ENCODE measurements at places on chromosomes 12 and 14.
A peak's percentile ranks its signal among the peaks of the same experiment; 100 is the strongest.

- DNase-seq, result no peak
Measured at GRCh38 chr12:93426412-93426805, 15.3 kb downstream of the UBE2N start.

GRCh38 chr14:30569903-30570226 lies 10.9 kb downstream of the G2E3 start:
- DNase-seq, result no peak

- no peak for DNase-seq
Measured at GRCh38 chr14:61076556-61076955, 95.5 kb downstream of the SLC38A6 start.

- DNase-seq, result no peak
Measured at GRCh38 chr12:67320614-67321295, 51.6 kb downstream of the CAND1 start.

GRCh38 chr12:112875608-112876007 lies 31.2 kb upstream of the OAS1 start:
- DNase-seq, result no peak

GRCh38 chr12:115132905-115133304 lies 448.9 kb upstream of the TBX3 start:
- peak; percentile 21 for DNase-seq

DNA sequence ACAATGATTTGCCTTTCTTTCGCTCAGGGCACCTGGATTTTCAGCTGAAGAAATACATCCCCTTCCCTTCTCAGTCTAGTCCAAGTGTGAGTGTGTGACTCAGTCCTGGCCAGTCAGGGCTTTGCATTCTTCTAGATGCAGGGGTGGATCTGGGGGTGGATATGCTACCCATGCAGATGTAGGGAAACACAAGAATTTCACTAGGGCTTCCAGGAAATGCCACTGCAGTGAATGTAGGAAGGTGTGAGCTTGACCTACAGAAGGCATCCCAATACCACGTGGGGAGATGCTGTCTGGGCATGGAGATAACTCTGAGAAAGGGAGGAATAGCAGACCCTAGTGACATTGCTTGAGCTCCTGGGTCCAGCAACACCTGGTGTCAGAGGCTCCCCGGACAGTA lies 404.2 kb downstream of the GLT1D1 start:
- no peak for DNase-seq

DNA sequence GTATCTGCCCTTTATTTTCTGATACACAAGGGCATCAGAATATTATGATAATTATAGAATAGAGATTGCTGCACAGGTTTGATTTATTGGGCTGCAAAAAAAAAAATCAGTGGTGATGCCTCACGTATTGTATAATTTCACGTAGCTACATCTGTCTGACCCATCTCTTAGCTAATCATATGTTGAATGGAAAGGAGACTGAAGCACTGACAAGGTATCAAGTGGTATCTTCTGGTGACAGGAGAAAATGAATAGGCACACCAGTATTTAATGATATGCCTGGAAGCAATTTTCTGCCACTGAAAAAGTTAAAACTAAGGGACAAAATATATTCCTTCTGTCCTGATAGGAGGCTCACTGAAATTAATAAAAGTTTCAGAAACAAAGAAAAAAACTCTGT lies 837.2 kb upstream of the FBXO33 start:
- no peak for DNase-seq

DNA sequence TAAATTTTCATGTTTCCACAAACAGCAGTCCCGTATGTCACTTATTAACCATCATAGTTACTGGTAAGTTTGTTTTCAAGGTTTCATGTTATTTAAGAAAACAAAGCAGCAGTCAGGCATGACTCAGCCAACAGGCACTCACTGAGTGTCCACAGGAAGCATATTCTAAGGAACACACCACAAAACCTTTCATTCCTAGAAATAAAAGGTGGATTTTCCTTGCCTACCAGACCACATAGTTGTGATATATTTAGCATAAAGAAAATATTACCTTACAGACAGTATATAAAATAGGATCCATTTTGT lies 143.3 kb upstream of the AVPR1A start:
- peak; percentile 15 for DNase-seq

GRCh38 chr12:122799641-122800243 lies 25.4 kb downstream of the CCDC62 start:
- no peak for DNase-seq

DNA sequence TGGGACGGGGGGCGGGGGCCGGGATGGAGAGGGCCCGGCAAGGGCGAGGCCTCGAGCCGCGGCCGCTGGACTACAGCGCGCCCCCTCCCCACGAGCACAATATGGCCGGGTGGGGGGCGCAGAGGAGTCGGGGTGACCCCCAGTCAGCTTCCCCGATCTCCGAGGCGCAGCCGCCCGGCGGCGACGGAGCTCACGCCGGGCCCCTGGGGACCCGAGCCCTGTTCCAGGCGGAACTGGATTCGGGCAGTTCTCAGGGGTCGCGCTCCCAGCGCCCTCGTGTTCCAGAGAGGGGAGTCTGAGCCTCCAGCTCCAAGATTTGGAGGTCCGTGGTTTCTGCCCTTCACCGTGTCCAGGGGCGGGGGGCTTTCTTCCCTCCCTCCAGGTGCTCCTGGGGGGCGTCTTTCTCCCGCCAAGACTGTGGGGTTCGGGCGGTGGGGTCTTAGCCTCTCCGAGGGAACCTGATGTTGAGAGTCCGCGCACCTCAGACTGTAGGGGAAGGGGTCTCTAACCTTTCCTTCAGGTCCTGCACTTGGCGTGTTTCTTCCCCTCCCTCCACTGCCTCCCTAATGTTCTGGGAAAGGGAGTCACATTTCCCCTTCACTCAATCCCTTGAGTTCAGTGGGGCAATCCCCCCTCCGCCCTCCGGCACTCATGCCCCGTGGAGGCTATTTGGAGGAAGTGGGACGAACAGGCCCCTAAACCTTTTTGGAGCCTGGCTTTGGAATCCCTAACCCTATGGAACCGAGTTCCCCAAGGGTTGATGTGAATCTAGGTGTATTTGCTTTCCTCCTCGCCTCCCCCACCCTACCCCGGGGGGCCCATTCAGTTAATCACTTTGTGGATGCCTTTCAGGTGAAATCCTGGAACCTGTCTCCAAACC lies 584 bp downstream of the ACVR1B start:
- DNase-seq, result peak; percentile 60

DNA sequence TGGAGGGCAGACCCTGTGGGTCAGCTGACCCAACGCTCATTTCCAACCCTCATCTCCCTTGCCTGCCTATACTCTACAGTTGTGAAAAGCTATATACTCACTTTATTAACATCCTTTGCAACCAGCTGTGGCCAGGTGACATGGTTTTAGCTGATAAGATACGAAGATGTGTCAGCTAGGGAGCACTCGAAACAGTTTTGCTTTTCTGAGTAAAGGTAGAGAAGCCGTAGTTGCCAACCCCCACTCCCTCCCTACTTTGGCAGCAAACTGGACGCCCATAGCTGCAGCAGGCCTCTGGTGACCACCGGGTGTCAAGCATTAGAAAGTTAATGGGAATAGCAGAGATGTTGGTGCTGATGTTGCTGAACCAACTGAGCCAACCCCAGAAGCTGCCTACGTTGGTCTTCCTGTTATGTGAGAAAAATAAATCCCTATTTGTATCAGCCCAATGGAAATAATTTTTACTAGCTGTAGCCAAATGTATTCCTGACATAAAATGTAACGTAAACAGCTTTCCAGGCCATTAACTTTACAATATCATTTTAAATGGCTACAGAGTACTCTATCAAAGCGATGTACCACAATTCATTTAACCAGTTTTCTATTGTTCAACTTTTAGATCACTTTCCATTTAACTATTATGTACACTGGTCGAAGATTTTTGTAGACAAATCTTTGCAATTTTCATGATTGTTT lies 98.5 kb upstream of the TMCC3 start:
- no peak for DNase-seq

GRCh38 chr12:50088577-50089335 lies 3.6 kb downstream of the SMARCD1 start:
- DNase-seq, result no peak

GRCh38 chr12:10718279-10718821 lies 4.8 kb downstream of the YBX3 start:
- no peak for DNase-seq

DNA sequence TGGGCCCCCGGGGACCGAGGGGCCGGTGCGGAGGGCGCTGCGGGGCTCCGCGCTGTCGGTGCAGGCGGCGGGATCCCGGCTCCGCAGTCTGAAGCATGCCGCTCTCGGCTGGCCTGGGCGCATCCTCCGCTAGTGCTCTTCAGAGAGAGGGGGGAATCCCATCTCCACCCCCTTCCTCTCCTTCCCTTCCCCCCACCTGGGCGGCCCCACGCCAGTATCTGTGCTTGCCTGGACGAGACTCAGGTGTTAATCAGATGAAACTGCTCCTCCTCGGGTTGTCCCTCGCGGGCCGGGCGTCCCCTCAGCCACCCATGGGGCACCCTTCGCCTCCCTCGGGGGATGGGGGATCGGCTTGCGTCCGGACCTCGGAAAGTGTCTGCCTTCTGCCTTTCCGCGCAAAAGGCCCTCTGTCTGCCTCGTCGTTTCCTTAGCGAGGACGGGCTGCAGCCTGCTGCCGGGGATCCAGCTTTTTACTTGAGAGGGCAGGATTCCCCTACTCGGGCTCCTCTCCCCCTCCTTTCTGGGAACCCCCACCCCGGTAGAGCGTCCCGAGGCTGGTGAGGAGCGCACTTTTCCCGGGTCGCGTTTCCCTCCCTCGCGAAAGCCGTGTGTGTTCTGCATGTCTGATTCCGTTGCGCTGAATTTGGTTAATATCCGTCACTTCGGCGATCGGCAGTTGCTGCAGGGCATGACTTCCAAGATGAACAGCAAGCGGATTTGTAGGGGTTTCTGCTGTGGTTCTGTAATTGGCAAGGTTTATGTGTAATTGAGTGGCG lies 1.1 kb downstream of the GPHN start:
- peak; percentile 74 for DNase-seq

DNA sequence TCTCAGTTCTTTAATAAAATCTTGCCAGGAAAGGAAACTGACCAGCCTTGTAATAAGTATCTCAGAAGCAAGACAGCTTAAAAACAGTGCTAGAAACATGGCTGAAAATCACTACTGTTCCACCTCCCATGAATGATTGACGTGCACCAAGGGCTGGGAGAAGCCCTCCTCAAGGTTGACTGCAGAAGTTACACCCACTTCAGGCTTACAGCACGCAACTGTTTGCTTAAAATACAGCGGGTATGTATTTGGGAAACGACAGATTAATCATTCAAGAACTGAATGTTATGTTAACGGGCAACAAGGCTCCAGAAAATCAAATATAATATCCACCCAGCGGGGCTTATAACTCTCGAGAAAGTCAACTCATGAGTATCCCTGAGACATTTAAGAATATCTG lies 22.1 kb downstream of the PRKD1 start:
- DNase-seq, result no peak

- no peak for DNase-seq
Measured at GRCh38 chr14:73945159-73945670, 4.7 kb downstream of the FAM161B start.

GRCh38 chr14:101500061-101500460 lies 61.2 kb upstream of the DIO3 start:
- DNase-seq, result no peak

DNA sequence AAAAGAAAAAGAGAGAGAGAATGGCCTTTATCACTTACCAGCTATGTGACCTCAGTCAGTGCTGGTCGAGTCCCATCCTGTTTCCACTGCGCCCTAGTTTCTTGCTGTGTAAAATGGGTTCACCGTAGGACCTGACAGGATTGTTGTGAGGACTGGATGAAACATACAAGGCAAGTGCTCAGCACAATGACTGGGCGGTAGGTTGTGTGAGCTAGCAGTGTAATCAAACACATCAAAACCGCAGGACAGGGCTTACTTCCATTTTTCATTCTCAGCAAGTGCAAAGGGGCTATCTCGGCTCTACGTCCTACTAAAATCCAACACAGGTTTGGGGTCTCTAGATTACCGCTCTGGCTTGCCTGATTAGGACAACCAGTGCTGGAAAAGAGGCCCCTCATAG lies 36.4 kb upstream of the ATXN2 start:
- DNase-seq, result no peak

DNA sequence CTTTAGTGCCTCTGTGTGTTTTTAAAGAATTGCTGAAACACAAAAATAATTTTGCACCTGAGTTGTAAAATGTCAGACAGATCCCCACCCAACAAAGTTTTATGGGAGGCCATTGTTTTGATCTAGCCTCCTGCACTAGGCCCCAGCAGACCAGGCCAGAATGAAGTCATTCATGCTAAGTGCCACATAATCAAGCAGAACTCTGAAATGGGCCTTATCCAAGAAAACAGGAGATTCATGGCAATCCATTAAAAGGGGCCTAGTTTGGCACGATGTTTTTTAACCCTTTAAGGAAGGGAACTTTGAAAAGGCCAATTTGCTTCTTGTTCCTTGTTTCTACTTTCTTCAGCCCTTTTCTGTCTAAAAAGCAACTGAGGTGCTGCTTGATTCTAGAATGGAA lies 260.9 kb downstream of the ITPR2 start:
- DNase-seq, result peak; percentile 48

GRCh38 chr12:45232756-45233372 lies 17.0 kb downstream of the ANO6 start:
- DNase-seq, result no peak

DNA sequence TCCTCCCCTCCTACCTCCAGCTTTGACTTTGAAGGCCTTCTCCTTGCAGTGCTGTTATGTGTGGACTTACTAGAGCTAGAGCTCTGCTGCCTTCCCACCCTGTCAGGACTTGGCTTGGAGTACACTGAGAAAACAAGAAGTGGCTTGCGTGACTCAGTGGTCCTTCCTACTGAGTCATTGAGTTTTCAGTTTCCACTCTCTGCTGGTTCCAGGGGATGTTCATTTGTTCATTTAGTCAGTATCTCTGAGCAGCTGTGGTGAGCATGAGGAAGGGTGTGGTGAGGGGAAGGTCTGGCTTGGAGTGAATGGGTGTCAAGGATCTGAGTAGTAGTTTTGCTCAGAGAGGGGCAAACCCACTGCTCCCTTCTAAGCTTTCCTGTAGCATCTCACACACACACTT lies 17.2 kb upstream of the ELK3 start:
- DNase-seq, result no peak

- no peak for DNase-seq
Measured at GRCh38 chr12:72978999-72979398, 706.8 kb downstream of the TRHDE start.

GRCh38 chr12:101714877-101715444 lies 17.5 kb downstream of the CHPT1 start:
- no peak for DNase-seq

- no peak for DNase-seq
Measured at GRCh38 chr14:100388103-100389054, 65.2 kb downstream of the SLC25A47 start.

All from spinal cord (tissue), 10 donors.